ENCODE measurements at places on chromosomes 5 and 9. TPM values are rescaled to one million over a fixed set of nuclear protein-coding genes. Genes with fewer than 3 reads are reported as not detected.

- no peak for DNase-seq
Measured at GRCh38 chr5:41770799-41771198, 99.4 kb downstream of the OXCT1 start.

ZDHHC12 gene
- total RNA-seq, result 35.7 TPM

- no peak for DNase-seq
Measured at GRCh38 chr5:180600554-180601041, 9.3 kb upstream of the SCGB3A1 start.

DNA sequence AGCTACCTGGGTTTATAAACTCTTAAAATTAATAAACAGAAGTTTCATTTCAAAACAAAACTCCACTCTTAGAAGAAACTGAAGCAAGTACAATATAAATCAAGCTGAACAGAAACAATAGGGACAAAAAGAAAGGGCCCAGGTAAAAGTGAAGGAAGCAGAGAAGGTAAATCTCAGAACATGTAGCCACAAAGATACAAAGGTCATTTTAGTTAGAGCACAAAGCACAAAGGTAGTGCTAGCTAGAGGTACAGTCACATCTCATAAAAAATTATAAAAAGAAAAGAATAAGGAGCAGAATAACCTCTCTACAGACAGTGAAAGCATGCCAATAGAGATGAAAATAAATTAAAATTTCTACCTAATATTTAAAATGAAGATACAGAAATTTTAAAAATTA, 90.4 kb upstream of the C5orf63 start:
- DNase-seq, result no peak

DNA sequence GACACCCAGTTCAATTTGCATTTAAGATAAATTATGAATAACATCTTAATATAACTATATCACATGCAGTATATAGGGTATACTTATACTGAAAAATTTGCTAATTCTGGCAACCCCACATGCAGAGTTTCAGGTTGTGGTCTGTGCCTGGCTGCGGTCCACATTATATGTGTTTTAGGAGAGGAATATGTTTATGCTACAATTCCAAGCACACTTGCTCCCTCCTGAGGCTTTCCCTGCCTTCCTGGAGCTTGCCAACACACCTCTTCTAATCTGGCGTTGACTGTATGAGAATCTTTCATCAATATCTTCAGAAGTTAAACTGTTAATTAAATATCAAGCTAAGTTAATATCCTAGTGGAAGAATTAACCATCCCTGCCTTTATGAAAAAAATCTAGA, 45.2 kb downstream of the SEMA5A start:
- no peak for DNase-seq

- no peak for DNase-seq
Measured at GRCh38 chr9:37706290-37706689, 47.3 kb upstream of the TRMT10B start.

DNA sequence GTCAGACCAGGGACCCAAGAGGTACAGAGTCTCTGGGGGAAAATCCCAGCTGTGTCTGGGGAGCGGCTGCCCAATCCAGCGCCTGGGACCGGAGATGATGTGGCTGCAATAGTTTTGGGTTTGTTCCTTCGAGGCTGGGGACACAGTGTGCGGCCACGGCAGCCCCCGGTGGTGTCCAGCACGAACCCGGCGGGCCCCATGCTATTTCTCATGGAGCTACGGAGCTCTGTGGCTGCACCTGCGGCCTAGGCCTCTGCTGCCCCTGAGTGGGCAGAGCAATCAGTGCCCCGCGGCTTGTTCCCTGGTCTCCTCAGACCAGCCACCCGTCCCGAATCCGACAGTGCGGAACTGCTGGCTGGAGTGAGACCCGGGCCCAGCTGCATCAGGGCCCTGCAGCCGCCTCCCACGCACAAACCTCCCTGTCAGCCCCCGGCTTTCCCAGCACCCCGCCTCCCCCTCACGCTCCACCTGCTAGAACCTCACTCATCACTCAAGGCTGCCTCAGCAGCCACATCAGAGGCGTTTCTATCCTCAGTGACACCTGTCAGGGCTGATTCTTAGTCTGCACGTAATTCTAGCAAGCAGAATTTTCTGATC, 29.0 kb downstream of the SARDH start:
- DNase-seq, result no peak

DNA sequence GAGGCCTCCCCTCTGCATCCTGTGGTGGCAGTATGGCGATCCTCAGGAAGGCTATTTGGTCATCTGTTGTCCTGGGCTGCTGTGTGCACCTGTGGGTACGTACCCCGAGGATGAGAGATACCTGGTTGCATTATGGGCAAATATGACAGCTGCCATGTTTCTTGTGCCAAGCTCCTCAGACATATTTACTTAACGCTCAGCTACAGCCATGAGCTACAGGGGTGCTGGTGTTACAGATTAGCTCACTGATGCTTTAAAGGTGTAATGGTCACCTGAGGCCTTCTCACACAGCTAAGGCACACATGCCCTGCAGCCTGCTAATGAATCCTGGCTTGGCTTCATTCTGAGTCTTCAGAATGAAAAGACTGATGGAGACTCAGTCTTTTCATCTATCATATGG, 12.0 kb downstream of the NDST1 start:
- DNase-seq, result no peak

- no peak for DNase-seq
Measured at GRCh38 chr9:35705372-35705771, 15.6 kb upstream of the TPM2 start.

CER1 gene
- total RNA-seq, result not detected

GRCh38 chr5:6583049-6583880, 49.6 kb downstream of the NSUN2 start:
- DNase-seq, result peak; percentile 53

DNA sequence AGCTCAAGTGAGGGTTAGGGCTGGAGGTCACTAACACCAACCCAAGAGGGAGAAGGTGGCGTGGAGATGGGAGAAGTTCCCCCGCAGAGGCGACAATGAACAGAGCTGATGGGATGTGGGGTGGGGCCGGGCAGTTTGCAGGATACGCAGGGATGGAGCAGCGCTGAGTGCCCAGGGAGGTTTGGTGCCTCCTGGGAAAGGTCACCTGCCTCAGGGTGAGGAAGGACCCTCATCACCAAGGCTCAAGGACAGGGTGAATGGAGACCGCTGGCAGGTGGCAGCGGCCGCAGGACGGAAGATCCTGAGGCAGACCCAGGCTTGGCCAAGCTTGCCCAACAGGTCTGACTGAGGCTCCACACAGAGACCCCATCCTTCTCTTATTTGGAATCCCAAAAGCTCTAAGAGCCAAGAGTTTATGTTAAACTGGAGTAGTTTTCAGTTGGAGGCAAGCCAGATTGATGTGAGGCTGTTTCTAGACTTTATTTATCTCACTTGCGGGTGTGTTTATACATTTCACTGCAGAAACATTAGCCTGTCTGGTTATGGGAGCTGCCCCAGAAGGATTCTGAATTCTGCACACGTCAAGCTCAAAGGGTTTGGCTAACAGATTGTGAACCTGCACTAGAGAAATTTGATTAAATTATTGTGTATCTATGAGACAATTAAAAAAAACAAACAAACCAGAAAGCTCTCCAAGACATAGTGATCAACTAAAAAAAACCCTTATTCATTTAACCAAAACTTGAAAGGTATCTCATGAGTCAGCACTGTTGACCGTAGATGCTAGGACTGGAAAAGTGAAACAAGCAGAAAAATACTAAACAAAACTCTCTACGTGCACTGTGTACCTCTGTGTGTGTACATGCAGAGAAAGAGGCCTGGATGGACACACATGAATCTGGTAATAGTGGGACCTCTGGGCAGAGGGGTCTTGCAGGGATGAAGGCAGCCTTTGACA, 146.2 kb upstream of the PHYKPL start:
- no peak for DNase-seq

GRCh38 chr9:81517954-81518353, 171.4 kb downstream of the TLE1 start:
- no peak for DNase-seq

- DNase-seq, result no peak
Measured at GRCh38 chr9:136900988-136901515, 14.7 kb downstream of the TRAF2 start.

DNA sequence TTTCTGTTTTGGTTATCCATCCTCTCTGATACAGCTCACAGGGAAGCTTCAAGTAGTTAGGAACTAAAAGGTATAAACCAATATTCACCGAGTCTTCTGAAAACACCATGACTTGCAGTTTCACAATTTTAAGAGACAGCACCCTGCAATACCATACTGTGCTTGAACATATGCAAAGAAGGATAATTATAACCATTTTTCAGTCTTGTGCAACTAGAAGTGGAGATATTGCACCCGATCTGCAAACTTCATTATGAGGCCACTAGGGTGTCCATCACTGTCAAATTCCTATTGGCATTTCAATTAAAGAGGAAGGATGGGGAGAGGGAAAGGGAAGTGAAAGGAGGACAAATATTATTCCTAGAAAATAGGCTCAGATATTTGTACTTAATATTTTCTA, 32.4 kb upstream of the CEP120 start:
- no peak for DNase-seq

DNA sequence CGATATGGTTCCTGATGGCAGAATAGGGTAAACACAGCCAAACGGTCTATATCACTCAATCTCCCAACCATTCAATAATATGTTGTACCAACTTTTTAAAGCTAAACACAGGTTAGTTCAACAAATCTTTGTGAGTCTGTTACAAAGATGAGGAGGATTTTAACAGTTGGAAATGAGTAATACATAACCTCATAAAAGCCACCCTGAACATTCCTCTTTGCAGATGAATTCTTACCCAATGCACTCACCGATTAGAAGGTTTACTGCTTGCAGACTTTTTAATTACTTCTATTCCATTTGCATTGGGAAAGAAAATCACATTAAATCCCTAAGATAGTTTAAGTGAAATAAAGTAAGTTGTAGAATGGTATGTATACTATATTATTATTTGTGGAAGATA, 23.3 kb upstream of the TRMT10B start:
- no peak for DNase-seq

GRCh38 chr9:31185831-31186230, 1198.6 kb upstream of the ACO1 start:
- no peak for DNase-seq

DNA sequence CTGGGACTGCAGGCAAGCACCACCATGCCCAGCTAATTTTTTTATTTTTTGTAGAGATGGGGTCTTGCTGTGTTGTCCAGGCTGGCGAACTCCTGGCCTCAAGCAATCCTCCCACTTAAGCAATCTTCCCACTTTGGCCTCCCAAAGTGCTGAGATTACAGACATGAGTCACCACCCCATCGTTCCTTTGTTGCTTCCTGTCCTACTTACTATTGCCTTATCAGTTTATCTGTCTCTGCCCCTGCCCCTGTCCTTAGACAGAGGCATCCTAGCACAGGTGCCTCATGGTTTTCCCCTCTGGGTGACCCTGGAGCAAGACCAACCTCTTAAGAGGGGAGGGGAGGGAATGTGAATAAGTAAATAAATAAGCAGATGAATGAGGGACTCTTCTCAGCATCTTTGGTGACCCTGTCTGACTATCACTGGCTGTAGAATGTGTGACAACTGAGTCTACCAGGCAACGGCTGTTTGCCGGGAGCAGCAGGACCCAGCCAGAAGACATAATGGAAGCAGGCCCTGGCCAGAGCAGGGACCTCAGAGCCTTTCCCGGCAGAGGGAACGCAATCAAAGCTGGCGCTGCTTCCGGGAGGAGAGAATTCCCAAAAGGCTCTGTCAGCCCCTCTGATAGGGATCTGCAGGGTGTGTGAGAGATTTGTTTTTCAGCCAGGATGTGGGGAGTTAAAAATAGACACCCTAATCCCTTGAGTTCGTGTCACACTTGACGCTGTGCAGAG, 43.8 kb upstream of the DAB2IP start:
- no peak for DNase-seq

- DNase-seq, result no peak
Measured at GRCh38 chr5:180816608-180817534, 14.3 kb upstream of the MGAT1 start.

GRCh38 chr9:123225995-123226394, 42.4 kb downstream of the STRBP start:
- DNase-seq, result no peak

DNA sequence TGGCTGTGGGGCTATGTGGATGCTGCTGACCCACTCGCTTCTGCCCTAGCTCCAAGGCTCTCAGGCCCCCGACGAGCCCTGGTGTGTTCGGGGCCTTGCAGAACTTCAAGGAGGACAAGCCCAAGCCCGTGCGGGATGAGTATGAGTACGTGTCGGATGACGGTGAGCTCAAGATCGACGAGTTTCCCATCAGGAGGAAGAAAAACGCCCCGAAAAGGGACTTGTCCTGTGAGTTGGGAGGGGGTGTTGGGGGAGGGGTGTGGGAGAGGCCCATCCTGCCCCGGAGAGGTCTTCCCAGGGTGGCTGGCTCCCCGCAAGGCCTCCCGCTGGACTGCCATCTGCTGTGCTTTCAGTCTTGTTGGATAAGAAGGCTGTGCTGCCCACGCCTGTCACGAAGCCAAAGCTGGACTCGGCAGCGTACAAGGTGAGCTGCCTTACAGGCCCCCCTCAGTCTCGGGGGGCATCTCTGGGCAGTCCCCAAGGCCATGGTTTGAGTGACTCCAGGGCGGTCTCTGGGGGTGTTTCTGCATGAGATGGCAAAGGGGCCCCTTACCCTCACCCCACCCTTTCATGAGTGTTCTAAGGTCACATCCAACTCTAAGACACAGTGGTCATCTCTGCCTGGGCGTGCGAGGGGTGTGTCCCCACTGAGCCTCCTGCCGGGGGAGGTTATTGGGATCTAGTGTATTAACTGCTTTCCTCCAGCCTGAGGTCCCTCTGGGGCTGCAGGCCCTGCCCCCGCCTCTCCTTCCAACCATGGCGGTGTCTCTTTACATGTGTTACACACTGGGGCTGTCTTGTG, 89.5 kb downstream of the PHF2 start:
- no peak for DNase-seq

RGS14 gene
- total RNA-seq, result 9.6 TPM

DNA sequence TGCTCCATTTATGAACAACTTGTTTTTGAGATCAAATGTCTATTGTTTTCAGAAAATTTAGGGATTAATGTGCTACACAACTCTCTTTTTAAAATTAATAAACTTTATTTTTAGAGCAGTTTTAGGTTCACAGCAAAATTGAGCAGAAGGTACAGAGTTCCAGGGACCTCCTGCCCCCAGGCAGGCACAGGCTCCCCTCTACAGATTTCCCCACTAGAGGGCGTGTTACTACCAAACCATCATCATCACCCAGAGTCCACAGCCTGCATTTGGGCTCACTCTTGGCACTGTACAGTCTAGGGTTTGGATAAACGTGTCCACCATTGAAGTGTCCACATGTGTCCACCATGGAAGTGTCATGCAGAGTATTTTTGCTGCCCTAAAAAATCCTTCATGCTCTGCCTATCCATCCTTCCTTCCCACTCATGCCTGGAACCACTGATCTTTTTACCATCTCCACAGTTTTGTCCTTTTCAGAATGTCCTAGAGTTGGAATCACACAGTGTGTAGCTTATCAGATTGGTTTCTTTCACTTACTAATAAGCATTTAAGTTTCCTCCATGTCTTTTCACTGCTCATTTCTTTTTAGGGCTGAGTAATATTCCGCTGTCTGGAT, 61.7 kb downstream of the MRPL36 start:
- DNase-seq, result no peak

- no peak for DNase-seq
Measured at GRCh38 chr9:9552665-9553064, 1060.1 kb downstream of the PTPRD start.

All from esophagus muscularis mucosa (tissue), 4 donors.